Activated B cell treated with CpG ODN at 0.5 μM for 24 hours (primary cell): ENCODE measurements at places on chromosomes 7 and 10.

GRCh38 chr10:119237722-119238436 is 30.5 kb downstream of the GRK5 start:
- no peak for DNase-seq

- no peak for DNase-seq
Measured at GRCh38 chr7:69418869-69419670, 179.2 kb upstream of the AUTS2 start.

DNA sequence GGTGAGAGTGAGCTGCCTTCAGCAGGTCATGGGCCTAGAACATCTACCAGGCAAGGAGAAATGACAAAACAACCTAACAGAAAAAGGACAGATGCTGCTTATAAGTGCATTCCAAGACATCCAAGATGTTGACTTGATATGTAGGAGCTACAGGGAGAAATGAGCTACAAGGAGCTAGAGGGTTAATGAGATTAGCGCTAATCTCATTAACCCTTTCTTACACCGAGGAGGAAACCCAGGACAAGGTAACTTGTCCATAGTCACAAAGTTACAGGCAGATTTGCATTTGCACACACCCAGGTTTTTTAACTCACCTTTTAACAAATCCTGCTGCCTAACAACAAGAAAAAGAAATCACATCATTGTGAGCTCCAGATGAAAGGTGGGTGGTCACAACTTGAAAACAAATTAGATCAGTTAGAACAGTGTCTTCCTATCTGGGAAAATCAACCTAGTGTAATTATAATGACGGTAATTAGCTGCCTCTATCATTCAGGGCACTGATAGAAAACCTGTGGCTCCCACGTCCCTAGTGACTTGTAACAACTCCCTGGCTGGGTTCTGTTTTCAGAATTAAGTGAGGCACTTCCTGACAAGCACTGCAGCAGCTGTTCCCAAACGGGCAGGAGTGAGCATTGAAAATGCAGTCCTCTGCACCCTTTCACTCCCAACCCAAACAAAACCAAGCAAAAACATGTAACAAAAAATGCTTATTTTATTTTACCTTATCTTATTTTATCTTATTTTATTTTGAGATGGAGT is 5.7 kb downstream of the KIAA1549 start:
- DNase-seq: no peak

- DNase-seq: no peak
Measured at GRCh38 chr7:90239050-90239449, 5.9 kb upstream of the CFAP69 start.

DNA sequence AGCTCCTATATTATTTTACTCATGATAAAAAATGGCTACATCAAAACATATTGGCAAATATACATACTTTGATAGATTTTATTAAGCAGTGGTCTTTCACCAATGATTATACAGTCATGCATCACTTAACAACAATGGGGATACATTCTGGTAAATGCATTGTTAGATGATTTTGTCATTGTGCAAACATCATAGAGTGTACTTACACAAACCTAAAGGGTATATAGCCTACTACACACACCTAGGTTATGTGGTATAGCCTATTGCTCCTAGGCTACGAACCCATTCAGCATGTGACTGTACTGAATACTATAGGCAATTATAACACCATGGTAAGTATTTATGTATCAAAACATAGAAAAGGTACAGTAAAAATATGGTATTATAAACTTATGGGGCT is 98.9 kb upstream of the IL6 start:
- no peak for DNase-seq
